ENCODE measurements at places on chromosomes 4 and X.

- DNase-seq, result no peak
Measured at GRCh38 chr4:121697564-121697963, 784 bp upstream of the ANXA5 start.

DNA sequence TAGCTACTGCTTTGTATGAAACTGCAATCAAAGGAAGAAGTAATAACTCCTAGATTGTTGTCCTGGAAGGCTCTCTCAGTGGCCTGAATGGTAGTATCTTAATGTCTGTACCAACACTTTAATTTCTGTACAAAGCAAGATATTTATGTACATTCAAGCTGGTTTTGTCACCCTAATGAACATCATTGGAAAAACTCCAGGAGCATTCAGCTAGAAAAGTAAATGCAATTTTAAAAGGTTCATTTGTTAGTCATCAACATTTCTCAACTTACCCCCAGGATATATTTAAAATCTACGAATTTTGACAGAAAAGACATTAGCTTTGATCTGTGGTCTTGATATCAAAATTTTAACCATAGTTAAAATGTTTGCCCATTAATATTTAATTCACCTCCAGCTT, 80.0 kb upstream of the FGF13 start:
- DNase-seq, result no peak

DNA sequence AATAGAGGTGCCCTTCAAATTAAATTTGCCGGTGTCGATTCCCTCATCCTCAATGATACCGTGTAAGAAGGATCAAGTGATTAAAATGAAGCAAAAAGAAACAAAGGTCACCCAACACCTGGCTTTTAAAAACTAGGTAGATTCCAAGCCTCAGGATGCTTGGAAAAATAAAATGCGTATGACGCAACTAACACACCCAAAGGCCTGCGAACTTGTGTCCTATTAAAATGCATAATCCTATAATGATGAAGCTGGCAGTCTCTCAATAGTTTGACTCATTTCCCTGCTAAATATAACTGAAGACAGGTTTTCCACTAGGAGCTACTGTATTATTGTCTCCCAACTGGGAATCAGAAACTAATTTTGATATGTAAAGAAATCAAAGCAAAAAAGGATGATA, 263.2 kb downstream of the DHX15 start:
- no peak for DNase-seq

- DNase-seq, result no peak
Measured at GRCh38 chrX:22141047-22141730, 109.1 kb downstream of the PHEX start.

GRCh38 chr4:7830747-7831146, 108.9 kb downstream of the AFAP1 start:
- no peak for DNase-seq

GRCh38 chr4:4200624-4201023, 26.1 kb downstream of the OTOP1 start:
- no peak for DNase-seq

GRCh38 chr4:67632492-67632891, 68.5 kb downstream of the UBA6 start:
- DNase-seq, result no peak

DNA sequence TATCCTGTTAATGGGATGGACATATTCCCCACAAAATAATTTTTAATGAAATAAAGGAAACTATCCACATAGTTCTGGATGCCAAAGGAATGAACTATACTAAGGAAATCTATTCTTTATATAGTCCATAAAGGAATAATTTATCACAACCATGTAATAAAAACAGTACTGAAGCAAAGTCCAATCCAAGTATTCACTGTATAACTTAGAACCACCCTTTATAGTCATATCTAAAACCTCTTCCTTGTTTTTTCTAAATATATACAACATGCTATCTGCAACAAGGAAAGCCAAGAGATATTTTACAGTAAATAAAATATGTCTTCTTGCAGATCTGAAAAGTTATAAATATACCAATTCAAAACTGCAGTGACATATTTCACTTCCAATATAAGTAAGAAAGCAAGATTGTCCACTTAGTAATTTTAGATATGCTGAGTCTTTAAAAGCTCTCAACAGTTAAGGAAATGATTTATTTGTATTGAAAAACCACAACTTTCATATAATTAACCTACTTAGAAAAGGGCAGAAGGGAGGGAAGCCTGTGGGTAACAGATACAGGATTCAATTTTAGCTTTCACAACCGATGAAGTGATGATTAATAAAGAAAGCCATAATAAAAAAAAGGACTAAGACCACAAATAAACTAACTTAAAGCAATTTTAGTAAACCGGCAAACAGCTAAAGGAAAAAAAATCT, 8.0 kb downstream of the NR3C2 start:
- DNase-seq, result no peak

GRCh38 chrX:46381630-46382029, 163.6 kb downstream of the ZNF674 start:
- peak; percentile 15 for DNase-seq

GRCh38 chrX:107709266-107709806, 66.3 kb downstream of the TSC22D3 start:
- DNase-seq, result no peak

GRCh38 chrX:100379388-100379986, 30.6 kb downstream of the PCDH19 start:
- peak; percentile 17 for DNase-seq

DNA sequence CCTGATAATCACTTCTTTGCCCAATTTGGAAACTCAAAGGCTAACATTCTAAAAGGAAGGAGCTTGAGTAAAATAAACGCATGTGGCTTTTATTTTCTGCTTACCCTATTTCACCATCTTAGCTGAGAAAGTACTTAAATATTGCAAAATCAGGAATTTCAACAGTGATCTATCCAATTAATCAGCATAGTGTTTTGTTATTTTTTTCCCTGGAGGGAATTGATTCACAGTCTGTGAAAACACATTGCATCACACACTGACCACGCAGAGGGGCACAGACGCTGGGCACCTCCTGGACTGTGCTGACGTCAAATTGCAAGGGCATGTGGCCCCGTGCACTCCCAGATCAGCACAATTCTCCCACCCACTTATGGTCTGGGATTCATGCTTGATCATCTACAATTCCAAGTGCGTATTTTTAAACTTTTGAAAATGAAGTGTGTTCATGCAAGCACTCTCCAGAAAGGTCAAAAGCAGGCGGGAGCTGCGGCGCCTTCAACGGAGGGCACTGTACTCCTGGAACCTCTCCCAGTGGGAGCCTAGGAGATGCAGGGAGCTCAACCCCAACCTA, 320.6 kb upstream of the PPARGC1A start:
- DNase-seq, result no peak

DNA sequence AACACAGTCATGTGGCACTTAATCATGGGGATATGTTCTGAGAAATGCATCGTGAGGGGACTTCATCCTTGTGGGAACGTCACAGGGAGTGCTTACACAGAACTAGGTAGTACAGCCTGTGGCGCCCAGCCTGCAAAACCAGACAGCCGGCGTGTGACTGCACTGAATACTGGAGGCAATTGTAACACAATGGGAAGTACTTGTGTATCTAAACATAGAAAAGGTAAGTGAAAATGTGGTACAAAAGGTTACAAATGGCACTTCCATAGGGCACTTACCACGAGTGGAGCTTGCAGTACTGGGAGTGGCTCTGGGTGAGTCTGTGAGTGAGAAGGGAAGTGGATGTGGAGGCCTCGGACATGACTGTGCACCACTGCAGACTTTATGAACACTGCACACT, 5.2 kb downstream of the TLR3 start:
- no peak for DNase-seq

DNA sequence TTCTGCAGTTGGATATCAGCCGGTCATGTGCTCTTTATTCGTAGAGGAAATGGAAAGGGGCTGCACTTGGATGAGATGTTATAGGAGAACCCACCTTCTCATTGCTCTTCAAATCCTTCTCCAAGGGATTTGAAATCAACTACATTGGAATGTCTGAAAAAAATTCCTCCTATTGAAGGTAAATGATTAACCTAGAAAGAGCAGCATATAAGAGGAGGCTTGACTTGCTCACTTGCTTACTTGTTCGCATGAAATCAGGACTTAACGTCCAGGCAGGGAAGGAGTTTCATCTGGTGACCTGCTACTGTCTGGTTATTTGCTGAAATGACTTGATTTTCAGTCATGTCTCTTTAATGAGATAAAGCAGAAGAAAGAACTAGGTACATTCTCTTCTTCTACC, 338.4 kb upstream of the NOCT start:
- DNase-seq, result no peak

GRCh38 chrX:153973127-153974002, 811 bp downstream of the TMEM187 start:
- no peak for DNase-seq

DNA sequence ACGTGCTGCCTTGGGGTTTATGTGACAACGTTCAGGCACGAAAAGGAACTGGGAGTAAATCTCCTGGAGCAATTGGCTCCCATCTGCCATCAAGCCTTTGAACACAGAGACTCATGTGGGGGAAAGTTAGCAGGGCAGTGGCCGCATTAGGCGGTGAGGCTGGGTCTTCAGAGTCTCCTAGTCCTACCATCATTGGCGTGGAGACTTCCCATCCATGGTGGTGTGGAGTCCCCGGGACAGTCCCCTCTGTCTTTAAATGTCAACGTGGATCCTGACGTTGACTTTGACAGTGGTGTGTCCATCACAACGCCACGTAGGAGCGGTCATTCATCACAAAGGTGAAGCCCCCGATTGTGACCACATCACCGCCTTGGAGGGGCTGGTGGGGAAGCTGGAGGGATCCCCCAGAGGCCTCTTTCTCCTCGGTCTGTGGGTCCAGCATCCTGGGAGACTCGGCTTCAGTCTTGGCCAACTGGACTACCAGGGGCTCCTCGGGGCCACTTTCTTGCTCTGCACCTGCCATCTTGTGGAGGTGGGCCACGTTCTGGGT, 21.8 kb downstream of the CRLF2 start:
- no peak for DNase-seq

GRCh38 chr4:119797238-119797894, 168.8 kb upstream of the PDE5A start:
- no peak for DNase-seq

DNA sequence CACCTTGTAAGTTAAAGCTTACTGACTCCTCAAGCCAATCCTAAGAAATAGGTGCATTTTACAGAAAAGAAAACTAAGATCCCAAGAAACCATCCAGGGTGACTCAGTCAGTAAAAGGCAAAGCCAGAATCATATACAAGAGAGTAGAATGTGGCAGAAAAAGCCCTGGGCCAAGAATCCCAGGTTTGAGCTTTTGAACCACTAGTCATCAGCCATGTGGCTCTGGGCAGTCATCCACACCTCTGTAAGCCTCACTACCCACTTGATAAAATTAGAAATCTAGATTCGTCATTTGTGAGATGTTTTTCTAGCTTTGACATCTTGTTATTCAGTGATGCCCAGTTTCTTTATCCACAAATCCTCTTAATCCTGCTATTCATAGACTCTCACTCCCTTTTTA, 122.2 kb upstream of the PDE5A start:
- DNase-seq, result no peak

DNA sequence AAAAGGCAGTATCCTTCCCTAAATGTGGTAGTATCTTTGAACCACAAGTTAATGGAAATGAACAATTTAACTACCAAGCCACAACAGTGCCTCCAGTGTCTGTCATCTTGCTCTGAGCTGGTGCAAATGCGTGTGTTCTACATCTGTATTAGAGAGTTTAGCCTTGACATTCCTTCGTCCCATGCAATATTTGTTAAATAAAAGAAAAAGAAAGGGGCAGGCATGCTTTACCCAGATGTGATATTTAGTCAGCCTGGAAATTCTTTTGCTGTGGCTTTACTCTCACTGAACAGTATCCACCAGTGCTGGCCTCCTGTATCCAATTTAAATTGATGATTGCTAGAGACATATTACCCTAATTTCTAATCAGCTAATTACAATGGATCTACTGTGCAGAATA, 310.5 kb downstream of the CFAP299 start:
- DNase-seq, result no peak
